ENCODE measurements at places on chromosomes 2 and 18.

GRCh38 chr2:107363806-107364205, 462.9 kb upstream of the RGPD4 start:
- no peak for DNase-seq

GRCh38 chr18:77165503-77166188, 33.1 kb upstream of the MBP start:
- no peak for DNase-seq

GRCh38 chr2:121081701-121082100, 203.3 kb downstream of the TFCP2L1 start:
- DNase-seq = no peak

DNA sequence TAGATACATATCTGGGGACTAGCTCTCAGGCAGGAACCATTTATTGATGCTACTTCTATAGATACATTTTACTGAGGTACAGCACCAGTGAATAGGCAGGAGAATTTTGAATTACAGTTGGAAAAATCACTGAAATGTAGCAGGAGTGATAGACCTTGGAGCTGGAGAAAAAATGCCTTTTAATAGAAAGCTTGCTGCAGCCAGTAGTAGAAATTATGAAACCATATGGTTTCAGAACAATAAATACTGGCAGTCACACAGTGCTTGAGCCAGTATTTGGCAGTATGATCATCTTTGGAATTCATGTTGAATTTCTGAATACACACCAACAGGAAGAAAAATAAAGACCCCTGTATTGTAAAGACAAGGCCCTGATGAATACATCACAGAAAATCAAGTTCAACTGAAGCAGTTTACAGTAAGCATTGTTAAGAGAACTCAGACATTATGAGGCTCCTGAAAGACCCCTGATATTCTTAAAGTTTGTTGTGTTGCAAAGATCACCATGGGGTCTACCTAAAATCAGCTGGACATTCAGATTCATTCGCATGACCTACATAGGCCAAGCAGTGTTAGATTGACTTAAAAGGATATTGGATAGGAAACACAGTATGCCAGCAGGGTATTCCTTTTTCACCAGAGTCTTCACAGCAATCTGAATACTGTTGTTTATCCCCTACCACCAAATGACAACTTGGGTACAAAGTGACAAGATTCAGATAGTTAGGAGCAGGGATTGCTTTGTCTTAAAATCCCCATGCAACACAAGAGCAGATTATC, 139.0 kb downstream of the EHBP1 start:
- no peak for DNase-seq

GRCh38 chr2:152385650-152386049, 50.7 kb downstream of the FMNL2 start:
- no peak for DNase-seq

- no peak for DNase-seq
Measured at GRCh38 chr2:42795841-42796301, 3.5 kb upstream of the HAAO start.

DNA sequence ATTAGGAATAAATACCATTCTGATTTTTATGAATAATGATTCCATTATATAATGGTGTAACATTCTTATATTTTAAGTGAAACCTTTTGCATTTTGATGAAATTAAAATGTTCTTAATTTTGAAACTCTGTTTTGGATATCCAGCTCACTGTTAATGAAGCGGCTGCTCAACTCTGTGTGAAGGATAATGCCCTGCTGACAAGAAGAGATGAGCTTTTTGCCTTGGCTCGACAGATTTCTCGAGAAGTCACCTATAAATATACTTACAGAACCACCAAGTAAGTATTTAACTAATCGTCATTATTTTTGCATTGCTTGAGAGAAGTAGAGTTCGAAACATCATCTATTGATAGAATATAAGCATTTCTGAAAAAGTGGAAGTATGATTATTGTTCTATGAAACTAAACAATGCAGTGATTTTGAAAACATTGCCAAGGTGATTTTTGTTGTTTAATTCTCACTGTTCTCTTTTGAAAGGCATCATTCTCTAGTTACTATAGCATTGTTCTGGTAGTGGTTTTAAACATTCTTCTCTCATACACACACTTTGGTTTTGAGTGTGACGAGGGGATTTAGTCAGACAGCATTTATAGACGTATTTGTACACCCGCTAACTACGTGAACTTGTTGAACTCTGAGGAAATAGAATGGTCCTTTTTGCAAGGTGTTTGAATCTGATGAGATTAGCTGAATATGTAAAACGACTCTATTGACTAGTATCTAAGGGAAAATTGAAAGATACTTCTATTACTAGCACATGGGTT, 21.5 kb downstream of the NAB1 start:
- no peak for DNase-seq

GRCh38 chr18:68944826-68945225, 146.9 kb downstream of the CCDC102B start:
- no peak for DNase-seq

DNA sequence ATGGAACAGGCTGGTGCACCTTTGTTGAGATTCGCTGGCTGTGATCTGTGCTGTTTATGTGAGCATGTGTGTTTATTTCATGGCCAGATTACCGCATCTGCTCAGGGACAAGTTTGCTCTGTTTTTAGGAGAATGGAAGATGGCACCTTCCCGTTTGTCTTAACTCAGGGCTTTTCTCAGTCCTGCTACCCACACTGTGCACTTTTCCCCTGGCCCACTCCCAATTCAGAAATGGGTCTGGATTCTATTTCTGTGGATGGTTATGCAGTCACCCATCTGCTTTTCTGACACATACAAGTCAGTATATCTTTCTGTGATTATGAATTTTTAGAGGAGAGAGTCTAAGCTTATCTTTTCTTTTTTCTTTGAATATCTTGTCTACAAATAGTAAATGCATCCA, 15.4 kb downstream of the MGAT5 start:
- DNase-seq = no peak

GRCh38 chr18:46196627-46197243, 92.5 kb downstream of the HAUS1 start:
- no peak for DNase-seq

- DNase-seq = no peak
Measured at GRCh38 chr2:10439185-10439879, 8.8 kb downstream of the ODC1 start.

GRCh38 chr18:26457611-26458353, 90.6 kb downstream of the KCTD1 start:
- no peak for DNase-seq

All from stimulated activated CD4-positive, alpha-beta T cell treated with anti-CD3 and anti-CD28 coated beads, Interleukin-1b, Interleukin-23, amount 100 ng/mL, for 4 hours (primary cell).